ENCODE measurements at places on chromosomes 16 and 17. TPM values are rescaled to one million over a fixed set of nuclear protein-coding genes. Genes with fewer than 3 reads are reported as not detected.
A peak's percentile ranks its signal among the peaks of the same experiment; 100 is the strongest.

GRAPL gene
- not detected for total RNA-seq

LGALS9 gene
- 1.1 TPM for total RNA-seq

ICAM2 gene
- total RNA-seq: 0.48 TPM

CACNG4 gene
- 0.18 TPM for total RNA-seq

ARHGAP44 gene
- 2.8 TPM for total RNA-seq

KRTAP4-8 gene
- total RNA-seq: not detected

PABPN1L gene
- total RNA-seq: not detected

ABCC6 gene
- total RNA-seq: not detected

- DNase-seq: peak; percentile 81
Measured at GRCh38 chr16:15643048-15643945, at the start of gene MARF1. Gene MARF1, minus strand, starts transcription at chr16:15643154. Its CDS starts 3,921 bp downstream, at chr16:15639233.

DNA sequence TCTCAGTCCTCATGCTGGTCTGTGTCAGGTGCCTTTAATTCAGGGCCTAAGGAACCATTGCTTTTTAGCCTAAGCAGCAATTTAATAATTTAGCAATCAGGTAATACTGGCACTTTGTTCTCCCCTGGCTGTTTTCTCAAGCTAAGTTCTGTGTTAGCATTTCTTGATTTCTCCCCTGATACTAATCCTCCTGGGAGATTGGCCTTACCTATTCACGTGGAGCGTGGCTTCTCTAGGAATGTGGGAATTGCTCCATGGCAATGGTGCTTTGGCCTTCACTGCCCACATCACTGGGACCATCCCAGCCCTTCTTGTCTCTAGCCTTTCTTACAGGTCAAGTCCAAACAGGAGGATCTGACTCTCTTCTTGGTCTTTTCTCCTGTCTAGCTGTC is 55.7 kb downstream of the ZNRF1 start:
- no peak for DNase-seq

- DNase-seq: no peak
Measured at GRCh38 chr17:17088541-17089525, 46.6 kb downstream of the MPRIP start.

GRCh38 chr16:25026621-25027020 is 11.5 kb upstream of the ARHGAP17 start:
- DNase-seq: no peak

GRCh38 chr17:55272711-55273578 is 8.2 kb downstream of the HLF start:
- no peak for DNase-seq

DNA sequence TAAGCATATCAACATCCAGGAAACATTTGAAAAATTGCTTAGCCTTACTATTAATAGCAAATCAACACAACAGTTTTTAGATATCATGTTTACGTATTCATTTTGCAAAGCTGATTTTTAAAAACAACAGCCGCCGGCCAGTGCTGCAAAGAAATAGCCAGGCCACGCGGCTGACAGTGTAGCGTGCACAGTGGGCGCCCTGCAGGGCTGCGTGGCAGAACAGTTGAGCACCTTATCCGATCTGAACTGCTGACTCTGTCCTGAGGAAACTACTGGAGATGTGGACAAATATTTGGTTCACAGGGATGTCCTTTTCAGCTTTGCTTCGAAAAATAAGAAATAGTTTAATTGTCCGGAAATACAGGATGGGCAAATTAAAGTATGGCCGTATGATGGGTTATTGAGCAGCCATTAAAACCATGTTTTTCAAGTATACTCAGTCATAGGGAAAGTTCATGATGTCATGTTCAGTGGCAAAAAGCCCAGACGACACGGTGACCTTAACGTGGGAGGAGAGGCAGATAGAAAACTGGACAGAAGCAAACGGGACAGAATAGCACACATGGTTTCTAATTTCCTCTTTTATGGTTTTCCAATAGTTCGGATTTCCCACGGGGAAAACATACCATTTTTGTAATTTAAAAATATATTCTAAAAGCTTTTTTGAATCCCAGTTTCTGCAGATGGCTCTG is 52.4 kb upstream of the ENDOV start:
- no peak for DNase-seq

GRCh38 chr17:17551361-17551760 is 40.1 kb downstream of the PEMT start:
- DNase-seq: no peak

GRCh38 chr17:7026471-7027115 is 3.7 kb downstream of the BCL6B start:
- no peak for DNase-seq

DNA sequence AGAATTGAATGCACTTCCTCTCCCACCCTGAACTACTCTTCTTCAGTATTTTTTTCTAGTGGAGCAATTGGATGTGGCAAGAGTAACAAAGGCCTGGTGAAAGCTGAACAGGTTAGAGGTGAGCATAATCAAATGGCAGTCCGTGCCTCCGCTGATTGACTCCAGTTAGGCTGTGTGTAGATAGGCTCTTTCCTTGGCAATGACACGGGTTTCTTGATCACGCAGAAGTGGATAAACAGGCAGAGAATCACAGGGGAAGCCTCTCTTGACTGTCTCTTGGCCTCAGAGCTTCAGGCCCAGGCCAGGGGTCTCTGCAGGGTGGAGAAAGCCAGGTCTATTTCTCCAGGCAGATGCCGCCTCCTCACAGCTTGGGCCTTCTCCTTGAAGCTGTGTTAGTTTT is 4.2 kb downstream of the CD300LB start:
- no peak for DNase-seq

GRCh38 chr17:4436381-4436780 is 2.6 kb downstream of the SPNS3 start:
- no peak for DNase-seq

Data from foreskin keratinocyte (primary cell).